Foreskin fibroblast (primary cell): ENCODE measurements at places on chromosomes 3 and 15.

- no peak for DNase-seq
Observed at GRCh38 chr15:88617790-88618189, 3.4 kb upstream of the AEN start.

- DNase-seq: no peak
Observed at GRCh38 chr3:29026286-29026685, 254.6 kb upstream of the RBMS3 start.

- no peak for DNase-seq
Observed at GRCh38 chr3:58530354-58530865, 6.6 kb downstream of the ACOX2 start.

- no peak for DNase-seq
Observed at GRCh38 chr15:70063980-70064379, 33.7 kb downstream of the TLE3 start.

DNA sequence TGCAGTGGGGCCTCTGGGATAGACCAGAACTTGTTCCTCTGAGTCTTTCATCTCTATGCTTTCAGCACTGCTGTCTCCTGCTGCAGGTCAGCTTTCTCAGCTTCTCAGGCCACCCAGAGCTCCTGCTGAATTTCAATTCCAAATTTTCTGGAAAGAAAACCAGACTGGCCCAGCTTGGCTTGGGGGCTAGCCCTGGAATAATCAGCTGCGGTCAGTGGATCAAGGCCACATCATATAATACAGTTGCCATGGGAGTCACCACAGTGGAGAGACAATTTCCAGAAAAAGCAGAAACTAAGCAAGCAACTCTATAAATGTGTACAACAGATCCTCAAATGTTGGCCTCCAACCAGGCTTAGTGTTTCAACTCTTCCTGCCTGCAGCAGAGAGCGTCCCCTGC, 91.1 kb upstream of the SLC24A5 start:
- DNase-seq: no peak

- DNase-seq: no peak
Observed at GRCh38 chr3:198096015-198096414, 136.0 kb downstream of the LMLN start.

- peak; percentile 94 for DNase-seq
Observed at GRCh38 chr3:134460965-134461364, 24.8 kb downstream of the ANAPC13 start.
